NCI-H524 treated with DMSO at 0.1 percent for 48 hours (cell line): ENCODE measurements at places on chromosomes 13 and 19.

- DNase-seq: no peak
These were observed 295.8 kb downstream of the COG6 start for GRCh38 chr13:39951301-39951700.

- no peak for DNase-seq
These were observed 36.4 kb upstream of the IGFL1 start for GRCh38 chr19:46192992-46193650.

DNA sequence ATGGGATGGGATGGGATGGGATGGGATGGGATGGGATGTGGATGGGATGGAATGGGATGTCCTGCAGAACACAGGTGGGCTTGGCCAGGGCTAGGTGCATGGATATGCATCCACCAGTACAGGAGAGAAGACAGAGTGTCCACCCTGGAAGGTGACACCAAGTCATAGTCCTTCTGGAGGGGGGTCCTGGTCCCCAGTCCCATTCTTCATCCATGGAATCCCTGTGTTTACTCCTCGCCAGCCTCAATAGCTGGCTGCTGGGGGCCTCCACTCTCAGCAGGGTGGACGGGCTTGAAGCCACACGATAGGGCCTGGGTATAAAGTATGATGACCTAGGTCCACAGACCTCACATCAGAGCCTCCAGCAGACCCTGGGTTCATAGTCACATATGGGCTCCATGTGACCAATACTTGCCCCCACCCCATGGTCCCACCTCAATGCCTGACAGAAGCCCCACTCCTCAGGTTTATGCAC lies 40.1 kb downstream of the RFX2 start:
- DNase-seq: no peak

DNA sequence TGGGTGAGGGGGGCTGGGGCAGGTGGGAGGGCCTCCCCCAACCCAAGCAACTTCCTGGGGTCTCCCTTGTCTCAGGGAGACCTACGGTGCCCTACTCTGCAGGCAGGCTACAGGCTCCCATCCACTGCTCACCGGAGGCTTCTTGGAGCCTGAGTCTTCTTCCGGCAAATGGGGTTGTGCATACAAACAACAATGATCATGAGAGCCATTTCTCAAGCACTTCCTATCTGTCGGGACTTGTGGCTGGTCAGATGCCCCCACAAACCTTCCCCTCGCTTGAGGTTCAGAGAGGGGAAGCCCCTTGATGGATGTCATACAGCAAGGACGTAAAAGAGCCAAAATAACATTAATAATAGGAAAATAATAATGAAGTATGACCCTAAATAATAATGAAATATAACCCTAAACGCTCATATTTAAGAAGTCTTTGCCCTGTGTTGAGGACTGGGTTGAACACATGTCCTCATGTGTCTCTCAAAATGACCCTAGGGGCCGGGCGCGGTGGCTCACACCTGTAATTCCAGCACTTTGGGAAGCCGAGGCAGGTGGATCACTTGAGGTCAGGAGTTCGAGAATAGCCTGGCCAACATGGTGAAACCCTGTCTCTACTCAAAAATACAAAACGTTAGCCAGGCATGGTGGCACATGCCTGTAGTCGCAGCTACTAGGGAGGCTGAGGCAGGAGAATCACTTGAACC lies 727 bp downstream of the CD37 start:
- DNase-seq: no peak

GRCh38 chr13:102928941-102929675 lies 83.3 kb downstream of the ERCC5 start:
- no peak for DNase-seq

GRCh38 chr19:56477429-56478338 lies 539 bp upstream of the ZNF667 start:
- peak; percentile 32 for DNase-seq
